ENCODE measurements at places on chromosomes 6 and 20.

DNA sequence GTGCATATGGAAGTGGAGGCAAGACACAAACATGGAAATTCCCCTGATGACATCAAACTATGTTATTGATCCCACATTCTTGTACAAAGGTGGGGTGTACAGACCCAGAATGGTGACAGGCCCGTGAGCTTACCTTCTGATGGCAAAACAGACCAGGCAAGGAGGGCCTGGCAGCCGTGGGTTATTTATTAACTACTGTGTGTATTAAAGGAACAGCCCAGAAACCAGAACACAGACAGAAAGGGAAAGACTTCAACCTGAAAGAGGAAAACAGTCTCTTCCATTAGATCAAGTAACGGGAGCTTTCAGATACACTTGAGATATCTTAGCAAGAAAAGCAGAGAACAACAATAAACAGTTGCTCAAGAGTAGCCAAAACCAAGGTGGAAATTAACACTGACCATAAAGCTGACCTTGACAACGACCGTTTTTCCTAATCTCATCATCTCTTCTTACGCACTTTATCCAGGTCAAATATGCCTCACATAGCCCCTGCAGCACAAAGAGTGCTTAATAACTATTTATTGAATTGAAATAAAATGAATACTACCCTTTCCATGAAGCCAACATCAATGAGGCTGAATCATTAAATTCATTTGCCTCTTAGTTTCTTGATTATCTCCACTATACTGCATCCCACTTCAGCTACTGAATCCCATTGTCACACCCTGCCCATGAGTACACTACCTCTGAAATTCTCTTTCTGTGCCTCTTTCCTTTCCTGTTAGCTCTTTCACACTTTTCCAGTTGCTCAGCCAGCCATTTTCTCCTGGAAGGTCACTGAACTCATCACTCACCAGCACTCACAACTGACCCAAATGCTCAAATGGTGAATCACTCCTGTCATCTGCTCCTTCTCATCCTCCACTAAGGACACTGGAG is 67.4 kb downstream of the MOXD1 start:
- DNase-seq: no peak

- no peak for DNase-seq
These were observed 7.2 kb upstream of the PFDN4 start for GRCh38 chr20:54200487-54201267.

- no peak for DNase-seq
These were observed 49.4 kb upstream of the MCUR1 start for GRCh38 chr6:13863699-13864155.

DNA sequence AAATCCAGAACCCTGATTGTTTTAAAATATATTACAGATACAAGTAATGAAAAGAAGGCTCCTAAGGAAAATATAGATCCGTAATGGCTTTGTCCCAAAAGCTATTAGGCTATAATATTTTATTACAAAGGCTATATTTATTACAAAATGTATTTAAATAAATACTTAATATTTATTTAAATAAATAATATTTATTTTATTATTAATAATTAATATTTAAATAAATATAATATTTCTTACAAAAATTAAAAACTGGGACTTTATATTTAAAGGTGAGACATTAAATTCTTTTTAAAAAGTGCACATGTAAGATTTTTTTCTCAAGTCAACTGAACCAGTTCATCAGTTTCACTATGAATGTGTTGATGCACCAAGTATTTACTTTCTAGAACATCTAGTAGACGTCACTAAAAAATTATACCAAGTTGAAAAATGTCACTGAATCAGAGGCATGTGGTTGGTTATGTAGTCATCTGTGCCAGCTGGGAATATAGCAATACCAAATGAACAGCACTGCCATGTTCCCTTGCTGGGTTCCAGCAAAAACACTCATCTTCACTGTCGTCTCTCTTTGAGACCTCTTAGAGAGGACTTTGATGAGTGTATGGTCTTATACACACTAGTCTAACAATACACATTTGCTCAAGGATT is 278.9 kb downstream of the ESR1 start:
- no peak for DNase-seq

- no peak for DNase-seq
These were observed 67.2 kb upstream of the RNF24 start for GRCh38 chr20:4082406-4083097.

GRCh38 chr20:18197382-18198070 is 59.9 kb downstream of the KAT14 start:
- DNase-seq: no peak

- no peak for DNase-seq
These were observed 147.8 kb downstream of the CD83 start for GRCh38 chr6:14265049-14266021.

DNA sequence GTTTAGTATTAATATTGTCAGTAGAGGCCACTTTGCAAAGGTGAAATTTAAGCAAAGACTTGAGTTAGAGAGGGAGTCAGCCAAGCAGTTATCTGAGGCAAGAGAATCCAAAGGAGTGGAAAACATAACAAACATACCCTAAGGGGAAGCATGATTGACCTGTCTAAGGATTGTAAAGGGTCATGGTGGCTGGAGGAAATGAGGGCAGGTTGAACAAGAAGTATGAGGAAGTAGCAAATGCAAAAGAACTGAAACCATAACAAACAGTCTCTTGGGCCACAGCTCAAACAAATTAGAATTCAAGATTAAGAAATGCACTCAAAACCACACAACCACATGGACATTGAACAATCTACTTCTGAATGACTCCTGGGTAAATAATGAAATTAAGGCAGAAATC is 103.2 kb downstream of the FBXO5 start:
- no peak for DNase-seq

Data from midbrain (tissue), 1 donor.